ENCODE measurements at places on chromosomes 3 and 15.
A peak's percentile ranks its signal among the peaks of the same experiment; 100 is the strongest.

DNA sequence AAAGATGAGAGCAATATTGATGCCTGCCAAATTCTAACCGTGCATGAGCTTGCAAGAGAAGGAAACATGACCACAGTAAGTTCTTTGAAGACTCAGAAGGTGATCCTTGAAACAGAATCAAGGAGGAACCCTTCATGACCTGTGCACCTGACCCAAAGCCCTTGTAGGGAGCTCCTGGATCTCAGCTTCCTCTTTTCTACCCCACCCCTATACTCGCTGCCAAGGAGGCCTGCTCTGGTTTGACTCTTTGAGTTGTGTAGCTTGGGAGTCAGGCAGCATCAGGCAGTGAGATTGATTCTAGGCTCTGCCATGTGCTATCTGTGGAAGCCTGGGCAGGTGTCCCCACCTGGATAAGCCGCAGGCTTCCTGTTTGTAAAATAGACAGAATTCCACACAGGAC lies 10.6 kb downstream of the TTC21A start:
- no peak for DNase-seq

DNA sequence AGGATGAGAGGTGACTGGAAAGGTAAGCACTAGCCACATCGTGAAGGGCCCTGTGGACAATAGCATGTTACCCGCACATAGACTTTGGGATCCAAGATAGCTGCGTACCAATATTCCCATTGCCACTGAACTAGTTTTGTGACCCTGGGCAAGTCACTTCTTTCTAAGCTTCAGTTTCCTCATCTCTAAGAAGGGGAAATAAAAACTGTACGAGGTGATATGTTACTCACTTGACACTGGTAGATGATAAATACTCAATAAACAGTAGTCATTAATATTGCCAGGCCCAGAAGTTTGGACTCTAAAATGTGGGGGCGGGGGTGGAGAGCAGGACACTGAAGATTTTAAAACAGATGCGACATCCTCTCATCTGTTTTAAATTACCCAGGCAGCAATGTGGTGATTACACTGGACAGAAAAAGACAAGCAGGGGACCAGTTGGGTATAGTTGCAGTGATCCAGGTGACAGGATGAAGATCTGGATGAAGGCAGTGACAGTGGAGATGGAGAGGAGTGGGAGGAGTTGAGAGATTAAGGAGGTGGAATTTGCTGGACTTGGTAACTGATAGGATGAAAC lies 2.5 kb downstream of the ATG7 start:
- no peak for DNase-seq

DNA sequence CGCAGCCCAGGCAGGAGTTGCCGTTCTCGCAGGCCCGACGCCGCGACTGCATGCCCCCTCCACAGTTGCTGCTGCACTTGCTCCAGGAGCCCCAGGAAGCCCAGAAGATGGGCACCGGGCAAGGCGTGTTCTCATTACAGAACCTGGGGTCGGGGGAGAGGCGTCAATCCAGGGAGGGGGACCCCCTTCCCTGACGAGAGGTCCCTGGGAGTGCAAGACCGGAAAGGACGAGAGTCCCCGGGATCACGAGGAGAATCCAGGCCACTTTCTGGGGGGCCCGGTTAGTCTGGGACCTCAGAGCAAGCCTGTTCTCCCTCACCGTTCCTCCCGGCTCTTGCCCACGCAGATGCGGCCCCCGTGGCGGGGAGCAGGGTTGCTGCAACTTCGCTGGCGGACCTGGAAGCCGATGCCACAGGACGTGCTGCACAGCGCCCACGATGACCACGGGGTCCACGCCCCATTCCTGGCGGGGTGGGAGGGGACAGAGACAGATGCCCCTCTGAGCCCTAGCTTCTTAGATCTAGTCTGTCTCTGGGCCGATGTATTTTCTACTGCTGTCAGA lies 113.9 kb downstream of the SEMA5B start:
- no peak for DNase-seq

GRCh38 chr3:126493739-126494138 lies 18.0 kb upstream of the ZXDC start:
- DNase-seq, result no peak

GRCh38 chr3:39668420-39668819 lies 141.0 kb upstream of the MYRIP start:
- peak; percentile 4 for DNase-seq

- no peak for DNase-seq
Measured at GRCh38 chr3:59963676-59964075, 913.9 kb upstream of the CFAP20DC start.

DNA sequence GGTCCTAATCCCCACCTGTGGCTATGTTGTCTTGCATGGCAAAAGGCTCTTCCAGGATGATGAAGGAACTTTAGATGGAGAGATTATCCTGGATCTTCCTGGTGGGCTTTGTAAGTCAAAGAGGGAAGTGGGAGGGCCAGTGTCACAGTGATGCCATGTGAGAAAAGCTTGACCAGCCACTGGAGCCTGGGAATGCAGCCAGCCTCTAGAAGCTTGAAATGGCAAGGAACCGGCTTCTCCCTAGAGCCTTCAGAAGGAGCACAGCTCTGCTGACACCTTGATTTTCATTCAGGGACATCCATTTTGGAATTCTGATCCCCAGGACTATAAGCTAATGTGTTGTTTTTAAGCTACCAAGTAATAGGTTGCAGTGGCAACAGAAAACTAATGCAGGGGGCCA lies 58.3 kb downstream of the CLEC3B start:
- DNase-seq, result no peak

DNA sequence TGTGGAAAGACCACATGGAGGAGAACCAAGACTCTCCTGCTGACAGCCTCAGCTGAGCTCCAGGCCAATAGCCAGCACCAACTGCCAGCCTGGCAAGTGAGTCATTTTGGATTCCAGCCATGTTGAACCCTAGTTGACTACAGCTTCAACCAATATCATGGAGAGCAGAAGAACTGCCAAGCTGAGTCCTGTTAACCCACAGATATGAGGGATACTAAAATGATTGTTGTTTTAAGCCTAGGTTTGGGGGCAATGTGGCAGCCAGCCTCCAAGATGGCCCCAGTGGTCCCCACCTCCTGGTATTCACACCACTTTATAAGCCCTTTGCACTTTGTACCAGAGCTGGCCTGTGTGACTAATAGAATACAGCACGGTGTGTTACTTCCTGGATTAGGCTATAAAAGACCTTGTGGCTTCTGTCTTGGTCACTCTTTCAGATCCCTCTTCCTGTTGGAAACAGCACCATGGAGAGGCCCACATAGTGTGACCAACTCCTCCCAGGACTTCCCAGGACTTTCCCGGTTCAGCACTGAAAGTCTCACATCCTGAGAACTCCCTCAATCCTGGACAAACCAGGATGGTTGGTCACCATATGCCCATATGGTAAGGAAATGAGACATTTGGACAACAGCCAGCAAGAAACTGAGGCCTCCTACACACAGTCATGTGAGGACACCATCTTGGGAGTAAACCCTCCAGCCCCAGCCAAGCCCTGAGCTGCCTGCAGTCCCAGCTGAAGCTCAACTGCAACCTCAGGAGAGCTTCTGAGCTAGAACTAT lies 32.4 kb upstream of the CDV3 start:
- no peak for DNase-seq

- no peak for DNase-seq
Measured at GRCh38 chr15:95431518-95431917, 899.0 kb upstream of the NR2F2 start.

DNA sequence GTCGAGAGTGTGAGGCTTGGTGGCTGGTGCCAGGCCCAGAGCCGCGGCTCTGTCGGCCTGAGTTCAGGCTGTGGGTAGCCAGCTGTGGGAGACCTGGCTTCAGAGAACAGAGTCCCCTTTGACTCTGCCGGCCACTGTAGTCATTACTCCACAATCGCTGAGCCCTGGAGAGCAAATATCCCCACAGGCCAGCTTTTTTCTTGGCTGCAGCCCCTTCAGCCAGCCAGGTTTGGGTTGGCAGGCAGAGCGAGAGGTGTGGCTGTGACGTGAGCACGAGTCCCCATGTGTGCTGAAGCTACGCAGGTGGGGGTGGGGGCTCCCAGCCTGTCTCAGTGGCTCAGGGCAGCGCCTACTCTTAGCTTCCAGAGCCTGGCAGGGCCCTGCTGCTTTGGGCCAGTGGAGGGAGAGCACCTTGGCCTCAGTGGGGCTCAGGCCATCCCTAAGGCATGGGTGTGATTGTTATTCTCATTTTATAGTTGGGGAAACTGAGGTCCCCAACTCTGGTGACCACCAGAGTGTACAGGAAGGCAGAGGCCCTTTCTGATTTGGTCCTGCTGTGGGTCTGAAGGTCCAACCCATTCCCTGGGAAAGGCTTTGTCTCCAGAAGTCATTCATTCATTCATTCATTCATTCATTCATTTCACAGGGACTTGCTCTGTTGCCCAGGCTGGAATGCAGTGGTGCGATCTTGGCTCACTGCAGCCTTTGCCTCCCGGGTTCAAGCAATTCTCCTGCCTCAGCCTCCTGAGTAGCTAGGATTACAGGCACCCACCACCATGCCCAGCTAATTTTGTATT lies 45.7 kb upstream of the LCTL start:
- no peak for DNase-seq

DNA sequence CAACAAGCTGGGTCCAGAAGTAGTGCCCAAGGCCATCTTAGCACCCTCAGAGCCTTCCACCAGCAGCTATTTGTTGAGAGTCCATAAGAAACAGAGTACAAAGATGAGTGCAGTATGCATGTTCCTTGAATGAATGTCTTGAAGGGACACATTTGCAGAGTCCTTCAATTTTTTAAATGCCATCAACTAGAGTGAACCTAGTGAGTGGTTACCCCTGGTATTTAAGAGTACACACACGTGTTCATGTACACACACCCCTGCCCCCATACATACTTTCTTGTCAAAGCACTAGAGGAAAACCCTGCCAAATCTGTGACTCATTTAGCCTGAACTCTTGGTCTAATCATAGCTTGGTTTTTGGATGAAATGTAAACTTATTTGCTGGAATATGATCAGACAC lies 84.5 kb upstream of the GALNT15 start:
- no peak for DNase-seq

DNA sequence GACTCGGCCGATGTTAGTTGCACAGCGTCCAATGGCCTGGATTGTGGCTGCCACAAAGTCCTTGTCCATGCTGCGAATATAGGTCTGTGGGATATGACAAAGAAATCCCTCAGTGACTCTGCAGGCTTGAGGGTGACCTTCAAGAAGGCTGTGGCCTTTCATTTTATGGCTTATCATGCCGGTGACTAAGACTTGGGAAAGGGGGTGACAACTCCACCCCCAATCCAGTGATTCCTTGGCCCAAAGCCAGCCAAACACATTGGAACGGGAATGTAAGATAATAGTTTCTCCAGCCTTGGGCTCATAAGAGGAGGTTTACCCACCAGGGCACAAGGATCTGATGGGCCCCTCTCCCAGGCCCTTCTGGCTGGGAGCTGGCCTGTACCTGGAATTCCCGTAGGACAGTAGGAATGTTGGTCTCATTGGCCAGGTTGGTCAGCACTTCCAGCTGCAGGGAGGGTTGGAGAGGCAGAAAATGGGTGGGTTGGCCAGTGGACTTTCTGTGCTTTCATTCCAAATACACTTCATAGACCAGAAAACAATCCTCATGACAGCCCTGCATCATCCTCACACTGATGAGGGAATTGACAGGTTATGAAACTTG lies 30.7 kb upstream of the CPEB1 start:
- DNase-seq, result no peak

DNA sequence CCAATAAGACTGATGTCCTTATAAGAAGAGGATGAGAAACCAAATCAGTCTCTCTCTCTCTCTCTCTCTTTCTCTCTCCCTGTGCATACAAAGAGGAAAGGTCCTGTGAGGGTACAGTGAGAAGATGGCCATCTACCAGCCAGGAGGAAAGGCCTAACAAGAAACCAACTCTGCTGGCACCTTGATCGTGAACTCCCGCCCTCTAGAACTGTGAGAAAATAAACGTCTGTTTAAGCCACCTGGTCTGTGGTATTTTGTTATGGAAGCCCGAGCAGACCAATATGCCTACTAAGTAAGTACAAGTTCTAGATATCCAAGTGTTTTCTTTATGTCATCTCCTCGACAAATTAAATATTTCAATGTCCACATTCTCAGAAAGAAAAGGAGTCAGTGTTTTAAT lies 44.9 kb upstream of the TMC3 start:
- no peak for DNase-seq

- DNase-seq, result no peak
Measured at GRCh38 chr3:193730511-193730910, 137.5 kb downstream of the OPA1 start.

- no peak for DNase-seq
Measured at GRCh38 chr3:73597476-73597875, 27.3 kb downstream of the PDZRN3 start.

- DNase-seq, result no peak
Measured at GRCh38 chr15:96409215-96410138, 79.0 kb downstream of the NR2F2 start.

DNA sequence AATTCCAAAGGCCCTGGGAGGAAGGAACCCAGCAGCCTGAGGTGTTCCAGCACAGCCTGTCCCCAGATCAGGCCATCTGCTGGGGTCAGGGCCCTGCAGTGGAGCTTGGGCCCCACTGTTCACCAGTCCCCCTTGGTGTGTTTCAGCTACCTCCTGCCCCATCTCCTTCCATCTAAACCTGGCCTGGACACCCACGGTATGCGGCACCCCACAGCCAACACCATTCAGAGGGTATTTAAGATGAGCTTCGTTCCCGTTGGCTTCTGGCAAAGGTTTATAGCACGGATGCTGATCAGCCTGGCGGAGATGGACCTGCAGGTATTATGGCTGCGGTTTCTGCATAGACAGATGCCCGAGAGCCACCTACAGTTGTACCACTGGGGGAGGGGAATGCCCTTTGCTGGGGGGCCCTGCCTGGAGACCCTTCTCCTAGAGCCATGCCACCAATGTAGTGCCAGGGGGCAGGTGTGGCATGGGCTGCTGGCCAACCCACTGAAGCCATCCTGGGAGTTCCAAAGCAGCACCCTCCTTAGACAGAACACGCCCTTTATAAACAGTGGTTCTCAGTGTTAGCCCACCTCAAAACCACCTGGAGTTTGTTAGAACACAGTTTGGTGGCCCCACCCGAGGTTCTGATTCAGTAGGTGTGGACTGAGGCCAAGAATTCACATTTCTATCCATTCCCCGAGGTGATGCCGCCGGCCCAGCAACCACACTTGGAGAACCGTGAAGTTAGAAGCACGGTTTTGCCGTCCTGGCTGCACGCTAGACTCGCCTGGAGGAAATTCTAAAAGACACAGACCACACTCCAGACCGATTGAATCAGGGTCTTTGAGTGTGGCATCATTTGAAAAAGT lies 126.9 kb downstream of the LRRK1 start:
- DNase-seq, result no peak
